Stimulated activated CD8-positive, alpha-beta memory T cell treated with anti-CD3 and anti-CD28 coated beads, Interleukin-4, amount 100 ng/mL, for 1 hour (primary cell): ENCODE measurements at places on chromosomes 3 and 15.

DNA sequence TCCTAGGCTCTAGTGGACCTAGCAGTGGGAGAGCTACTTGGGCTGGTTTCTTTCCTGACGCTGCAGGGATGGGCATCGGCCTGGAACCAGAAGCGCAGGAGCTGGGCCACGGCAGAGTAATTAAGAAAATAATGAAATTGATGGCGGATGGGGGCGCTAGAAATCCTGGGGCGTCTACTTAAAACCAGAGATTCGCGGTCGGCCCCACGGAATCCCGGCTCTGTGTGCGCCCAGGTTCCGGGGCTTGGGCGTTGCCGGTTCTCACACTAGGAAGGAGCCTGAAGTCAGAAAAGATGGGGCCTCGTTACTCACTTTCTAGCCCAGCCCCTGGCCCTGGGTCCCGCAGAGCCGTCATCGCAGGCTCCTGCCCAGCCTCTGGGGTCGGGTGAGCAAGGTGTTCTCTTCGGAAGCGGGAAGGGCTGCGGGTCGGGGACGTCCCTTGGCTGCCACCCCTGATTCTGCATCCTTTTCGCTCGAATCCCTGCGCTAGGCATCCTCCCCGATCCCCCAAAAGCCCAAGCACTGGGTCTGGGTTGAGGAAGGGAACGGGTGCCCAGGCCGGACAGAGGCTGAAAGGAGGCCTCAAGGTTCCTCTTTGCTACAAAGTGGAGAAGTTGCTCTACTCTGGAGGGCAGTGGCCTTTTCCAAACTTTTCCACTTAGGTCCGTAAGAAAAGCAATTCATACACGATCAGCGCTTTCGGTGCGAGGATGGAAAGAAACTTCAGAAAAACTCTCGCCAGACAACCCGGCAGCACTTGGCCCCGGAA lies 6.1 kb downstream of the SOX14 start:
- no peak for DNase-seq

DNA sequence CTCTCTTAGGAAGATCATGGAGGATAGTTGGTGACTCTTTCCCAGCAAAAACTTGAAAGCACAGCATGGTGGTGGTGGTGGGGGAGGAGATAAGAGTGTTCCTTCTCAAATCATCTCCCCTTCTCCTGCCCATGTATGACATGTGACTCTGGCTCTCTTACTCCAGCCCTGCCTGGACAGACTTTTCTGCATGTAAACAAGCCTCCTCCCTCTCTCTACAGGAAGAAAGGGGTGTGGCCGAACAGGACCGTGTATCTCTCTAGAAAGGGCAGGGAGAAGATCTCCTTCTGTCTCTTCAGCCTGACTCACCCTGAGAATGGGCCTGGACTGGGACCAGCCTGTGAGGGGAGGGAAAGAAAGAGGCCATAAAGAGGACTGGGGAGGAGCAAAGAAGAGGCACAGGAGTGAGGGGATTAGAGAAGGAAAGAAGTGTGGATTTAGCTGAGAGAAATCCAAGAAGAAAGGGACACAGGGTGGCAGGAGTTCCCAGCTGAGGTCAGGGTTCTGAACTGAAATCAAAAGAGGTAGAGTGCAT lies 1.5 kb downstream of the CELF6 start:
- no peak for DNase-seq

GRCh38 chr15:66881173-66881905 lies 179.3 kb downstream of the SMAD6 start:
- no peak for DNase-seq

GRCh38 chr3:102378216-102378615 lies 56.6 kb upstream of the ZPLD1 start:
- no peak for DNase-seq

- no peak for DNase-seq
Observed at GRCh38 chr15:73174171-73174570, 121.9 kb downstream of the NEO1 start.

DNA sequence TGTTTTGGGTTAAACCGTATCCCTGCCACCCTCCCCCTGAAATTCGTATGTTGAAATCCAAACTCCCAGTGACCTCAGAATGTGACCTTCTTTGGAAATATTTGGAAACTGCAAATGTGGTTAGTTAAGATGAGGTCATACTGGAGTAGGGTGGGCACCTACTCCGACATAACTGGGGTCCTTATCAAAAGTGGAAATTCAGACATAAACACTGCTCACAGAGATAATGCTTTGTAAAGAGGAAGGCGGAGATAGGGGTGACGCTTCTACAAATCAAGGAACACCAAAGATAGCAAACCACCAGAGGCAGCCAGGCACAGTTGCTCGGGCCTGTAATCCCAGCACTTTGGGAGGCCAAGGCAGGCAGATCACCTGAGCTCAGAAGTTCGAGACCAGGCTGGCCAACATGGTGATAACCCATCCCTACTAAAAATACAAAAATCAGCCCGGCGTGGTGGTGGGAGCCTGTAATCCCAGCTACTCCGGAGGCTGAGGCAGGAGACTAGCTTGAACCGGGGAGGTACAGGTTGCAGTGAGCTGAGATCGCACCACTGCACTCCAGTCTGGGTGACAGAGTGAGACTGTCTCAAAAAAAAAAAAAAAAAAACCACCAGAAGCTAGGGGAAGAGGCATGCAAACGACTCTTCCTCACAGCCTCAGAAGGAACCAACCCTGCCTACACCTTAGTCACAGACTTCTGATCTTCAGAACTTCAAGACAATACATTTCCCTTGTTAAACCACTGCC lies 51.1 kb upstream of the CHD2 start:
- DNase-seq = no peak

- DNase-seq = no peak
Observed at GRCh38 chr3:64489361-64490044, 198.3 kb downstream of the ADAMTS9 start.

DNA sequence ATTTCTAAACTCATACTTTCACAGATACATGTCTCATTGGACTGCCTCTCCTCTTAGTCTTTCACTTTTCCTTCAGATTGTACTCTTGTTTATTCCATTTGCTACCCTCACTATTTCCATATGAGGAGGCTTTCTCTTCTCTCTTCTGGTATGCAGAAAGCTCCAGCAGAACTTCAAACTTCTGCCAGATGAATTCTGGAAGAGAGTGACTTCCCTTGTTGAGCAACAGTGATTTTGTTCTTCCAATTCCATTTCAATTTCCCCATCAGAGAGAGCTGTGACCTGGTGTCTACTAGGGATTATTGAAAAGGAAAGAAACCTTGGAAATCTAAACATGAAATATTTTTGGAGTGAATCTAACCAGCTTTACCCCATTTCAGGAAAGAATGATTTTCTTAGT lies 523.2 kb upstream of the ZNF717 start:
- no peak for DNase-seq

DNA sequence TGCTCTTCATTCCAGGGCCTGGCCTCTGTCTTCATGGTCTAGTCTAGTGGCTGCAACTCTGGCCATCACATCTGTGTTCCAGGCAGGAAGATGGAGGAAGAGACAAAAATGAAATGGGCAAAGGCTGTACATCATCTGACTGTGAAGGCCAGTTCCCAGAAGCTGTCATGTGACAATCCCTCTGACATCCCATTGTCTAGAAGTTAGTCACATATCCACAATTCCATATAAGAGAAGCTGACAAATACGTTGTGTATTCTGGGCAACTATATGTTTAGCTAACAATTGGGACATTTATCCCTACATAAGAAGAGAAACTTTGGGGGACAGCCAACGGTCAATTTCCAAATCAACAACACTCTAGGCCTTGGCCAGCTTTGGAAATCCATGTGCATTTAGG lies 34.5 kb upstream of the C3orf70 start:
- no peak for DNase-seq

GRCh38 chr3:127604035-127604434 lies 5.8 kb downstream of the MCM2 start:
- no peak for DNase-seq

DNA sequence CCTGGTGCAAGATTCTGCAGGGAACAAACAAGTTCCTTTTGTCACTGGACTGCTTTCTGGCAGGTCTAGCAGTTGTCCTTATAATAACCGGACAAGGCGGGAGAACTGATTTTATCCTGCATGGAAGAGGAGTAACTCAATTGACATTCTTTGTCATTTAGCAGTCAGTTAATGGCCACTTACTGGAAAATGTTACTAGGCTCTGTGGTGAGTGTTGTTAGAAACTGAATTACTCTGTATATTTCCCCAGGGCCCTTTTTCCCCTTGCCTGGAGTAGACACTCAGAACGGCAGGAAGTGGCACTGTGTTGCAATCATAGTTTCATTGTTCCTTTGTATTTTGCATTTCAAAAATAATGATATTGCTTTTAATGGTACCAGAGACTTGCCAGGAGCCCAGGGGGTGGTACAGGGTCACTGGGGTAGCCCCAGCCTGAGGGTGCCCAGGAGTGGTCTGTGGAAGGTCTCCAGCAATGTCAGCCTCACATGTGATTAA lies 318.6 kb upstream of the LRRFIP2 start:
- no peak for DNase-seq

GRCh38 chr3:129474984-129475804 lies 35.2 kb downstream of the IFT122 start:
- DNase-seq = no peak

DNA sequence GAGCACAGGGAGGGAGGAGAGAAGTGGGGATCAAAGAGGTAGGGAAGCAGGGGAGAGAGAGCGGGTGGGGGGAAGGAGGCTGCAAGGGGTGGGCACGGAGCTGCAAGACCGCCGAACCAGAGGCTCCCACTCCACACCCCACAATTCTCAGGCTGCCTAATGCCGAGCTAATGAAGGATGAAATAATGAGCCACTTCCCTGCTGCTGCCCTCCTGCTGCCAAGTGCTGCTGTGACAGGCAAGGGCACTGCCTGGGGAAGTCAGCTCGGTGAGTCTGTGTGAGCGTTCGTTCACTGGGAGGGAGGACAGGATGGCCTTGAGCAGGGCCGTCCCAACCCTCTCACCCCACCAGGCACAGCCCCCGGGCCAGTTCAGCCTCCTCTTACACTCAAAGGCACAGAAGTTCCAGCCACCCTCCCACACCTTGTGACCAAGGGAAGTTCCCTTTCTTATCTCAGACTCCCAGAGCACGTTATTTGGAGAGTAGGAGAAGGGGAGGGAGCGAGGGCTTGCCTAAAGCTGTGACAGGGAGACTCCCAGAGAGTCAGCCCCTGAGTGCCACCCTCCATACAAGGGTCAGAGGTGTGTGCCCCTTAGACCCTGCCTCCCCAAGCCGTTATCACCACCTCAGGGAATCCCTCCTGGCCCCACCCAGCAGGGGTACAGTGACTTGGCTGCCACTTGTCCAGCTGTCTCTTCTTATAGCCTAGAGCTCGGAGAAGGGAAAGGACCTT lies 12.4 kb downstream of the GLYCTK start:
- DNase-seq = no peak

- DNase-seq = no peak
Observed at GRCh38 chr3:36597422-36597821, 166.9 kb downstream of the DCLK3 start.

GRCh38 chr15:67504056-67504455 lies 16.9 kb upstream of the C15orf61 start:
- DNase-seq = no peak

GRCh38 chr3:149493315-149494021 lies 19.0 kb downstream of the TM4SF4 start:
- no peak for DNase-seq

- DNase-seq = no peak
Observed at GRCh38 chr3:150180334-150180733, 209.6 kb upstream of the PFN2 start.

DNA sequence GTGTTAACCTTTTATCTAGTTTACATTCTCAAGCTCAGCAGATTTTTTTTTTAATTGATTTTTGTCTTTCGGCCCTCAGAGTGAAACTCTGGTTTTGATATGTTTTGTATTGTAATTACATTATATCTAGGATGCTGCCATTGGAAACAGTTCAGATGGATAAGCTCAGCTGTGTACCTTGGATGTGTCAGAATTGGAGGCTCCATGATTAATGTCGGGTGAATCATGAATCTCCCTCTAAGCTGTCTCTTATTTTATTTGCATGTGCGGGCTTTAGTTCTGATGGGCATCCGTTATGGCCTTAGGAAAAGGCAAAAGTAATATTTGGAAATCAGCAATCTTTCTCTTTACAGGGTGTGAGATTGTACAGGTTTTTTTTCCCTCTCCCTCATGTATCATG lies 4.2 kb downstream of the PTPRG start:
- DNase-seq = no peak
